Activated naive CD8-positive, alpha-beta T cell treated with anti-CD3 and anti-CD28 coated beads for 36 hours (primary cell): ENCODE measurements at places on chromosomes 6 and 20.
A peak's percentile ranks its signal among the peaks of the same experiment; 100 is the strongest.

GRCh38 chr6:79335133-79335674, 100.7 kb upstream of the HMGN3 start:
- H3K27me3 ChIP-seq = peaks cover 47% of the 10 kb centered on the region
- peak overlapping the region; percentile 56 for H3K27ac ChIP-seq
- no peaks in the 10 kb centered on the region for H3K36me3 ChIP-seq
- peak; percentile 12 for DNase-seq
- H3K4me3 ChIP-seq = no peak overlapping the region
- H3K4me1 ChIP-seq = peaks cover 40% of the 10 kb centered on the region

DNA sequence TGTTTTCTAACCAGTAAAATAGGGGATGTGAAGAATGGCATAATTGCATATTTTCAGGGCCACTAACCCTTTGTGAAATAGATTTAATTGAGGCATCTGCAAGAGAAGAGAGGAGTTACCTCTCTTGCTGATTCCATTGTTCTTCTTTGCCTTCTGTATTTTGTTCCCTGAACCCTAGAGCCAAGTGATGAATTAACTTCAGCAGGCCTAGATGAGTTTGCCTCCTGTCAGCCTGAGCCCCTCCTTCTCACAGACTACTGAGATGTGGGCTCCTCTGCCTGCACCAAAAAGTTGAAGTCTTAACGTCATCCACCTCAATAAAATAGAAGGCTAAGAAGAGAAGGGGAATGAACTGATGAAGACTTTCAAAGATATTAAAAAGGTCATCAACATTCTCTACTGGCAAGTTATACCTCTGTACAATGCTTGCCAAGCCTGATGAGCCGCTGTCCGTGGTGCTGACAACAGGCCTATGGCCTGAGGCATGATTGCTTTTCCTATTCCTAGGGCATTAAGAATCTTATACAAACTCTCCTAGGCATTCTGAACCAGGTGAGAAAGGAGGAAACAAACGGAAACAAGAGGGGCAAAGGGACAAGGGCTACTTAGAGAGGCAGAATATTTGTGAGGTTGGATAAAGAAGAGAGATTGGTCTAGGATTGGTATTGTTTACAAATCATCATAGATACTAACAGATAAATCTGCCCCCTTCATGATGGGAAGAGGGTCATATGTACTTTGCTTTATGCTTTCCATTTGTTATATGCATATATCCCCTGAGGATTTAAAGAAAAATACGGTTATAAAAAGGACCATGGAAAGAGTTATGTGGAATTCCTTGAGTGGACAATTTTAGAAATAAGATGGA, 46.8 kb downstream of the CD24 start:
- H3K4me1 ChIP-seq = no peaks in the 10 kb centered on the region
- no peak overlapping the region for H3K4me3 ChIP-seq

DNA sequence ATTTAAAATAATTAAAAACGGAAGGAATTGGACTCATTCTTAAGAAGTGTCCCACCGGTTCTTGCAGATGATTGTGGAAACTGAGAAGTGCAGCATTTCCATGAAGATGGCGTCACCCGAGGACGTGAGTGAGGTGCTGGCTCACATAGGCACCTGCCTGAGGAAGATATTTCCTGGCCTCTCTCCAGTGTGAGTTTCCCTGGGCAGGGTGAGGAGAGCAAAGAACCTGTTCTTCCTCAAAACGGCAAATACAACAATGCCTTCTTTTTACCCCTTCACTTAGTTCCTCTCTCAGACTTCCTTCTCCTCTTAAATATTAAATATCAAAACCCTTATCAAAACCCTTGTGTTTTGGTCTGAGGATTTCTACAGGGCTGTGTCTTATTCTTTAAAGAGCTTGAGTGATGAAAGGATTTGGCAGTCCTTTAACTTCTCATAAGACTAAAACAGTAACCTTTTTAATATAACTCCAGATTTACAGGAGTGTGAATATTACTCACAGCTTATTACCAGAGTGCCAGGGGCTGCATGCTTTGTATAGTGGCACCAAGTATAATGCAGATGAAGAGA, 156.3 kb downstream of the CARMIL1 start:
- DNase-seq = no peak
- peaks cover 6% of the 10 kb centered on the region for H3K36me3 ChIP-seq
- no peak overlapping the region for H3K27ac ChIP-seq
- peaks cover 11% of the 10 kb centered on the region for H3K4me1 ChIP-seq

DNA sequence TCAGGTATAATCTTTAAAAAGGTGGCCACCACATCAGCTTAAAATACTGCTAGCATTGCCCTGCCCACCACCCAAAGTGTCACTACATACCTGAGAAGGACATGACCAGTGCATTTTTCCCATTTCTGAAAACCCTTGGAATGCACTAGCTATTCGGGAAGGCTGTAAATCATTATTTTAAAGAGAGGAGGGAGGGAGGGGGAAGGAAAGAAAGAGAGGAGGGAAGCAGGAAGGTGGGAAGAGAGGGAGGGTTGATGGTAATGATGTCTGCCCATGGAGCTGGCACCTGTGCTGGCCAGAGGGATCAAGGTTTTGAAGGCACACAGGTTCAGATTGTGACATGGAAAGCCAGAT, 32.4 kb downstream of the VAPB start:
- H3K36me3 ChIP-seq = peaks cover 37% of the 10 kb centered on the region
- H3K27ac ChIP-seq = no peak overlapping the region
- H3K4me1 ChIP-seq = peaks cover 18% of the 10 kb centered on the region
- H3K4me3 ChIP-seq = no peak overlapping the region
- no peaks in the 10 kb centered on the region for H3K27me3 ChIP-seq
- DNase-seq = no peak

DNA sequence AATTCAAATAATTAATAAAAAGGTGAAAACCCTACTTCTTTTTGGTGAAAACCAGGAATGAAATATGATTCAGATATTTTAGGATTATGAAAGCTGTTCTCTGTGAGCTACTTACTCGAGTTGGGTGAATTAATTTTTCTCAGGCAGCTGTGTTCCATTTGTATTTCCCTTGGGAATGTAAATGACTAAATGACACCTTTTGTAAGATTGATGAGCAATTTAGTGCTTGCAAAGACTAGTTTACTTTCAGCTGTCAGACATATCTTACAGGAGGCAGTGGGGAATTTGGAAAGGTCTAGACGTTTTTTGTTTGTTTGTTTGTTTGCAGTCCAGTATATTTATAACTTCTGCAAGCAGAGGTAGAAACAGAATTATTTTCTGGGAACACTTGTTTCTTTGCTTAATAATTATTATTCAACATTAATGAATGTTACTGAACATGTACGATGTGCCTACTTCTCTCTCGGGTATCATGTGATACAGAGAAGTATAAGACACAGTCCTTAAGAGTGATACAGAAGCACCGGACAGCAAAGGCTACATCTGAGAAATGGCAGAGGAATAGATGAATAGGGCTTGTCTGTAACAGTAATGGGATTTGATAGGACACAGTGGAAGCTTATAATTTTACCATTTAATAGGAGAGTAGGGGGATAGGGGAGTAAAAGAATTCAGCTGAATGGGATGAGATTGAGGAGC, 91.3 kb downstream of the AKAP7 start:
- no peak for DNase-seq
- H3K4me3 ChIP-seq = no peak overlapping the region
- H3K27ac ChIP-seq = no peak overlapping the region
- no peaks in the 10 kb centered on the region for H3K27me3 ChIP-seq

DNA sequence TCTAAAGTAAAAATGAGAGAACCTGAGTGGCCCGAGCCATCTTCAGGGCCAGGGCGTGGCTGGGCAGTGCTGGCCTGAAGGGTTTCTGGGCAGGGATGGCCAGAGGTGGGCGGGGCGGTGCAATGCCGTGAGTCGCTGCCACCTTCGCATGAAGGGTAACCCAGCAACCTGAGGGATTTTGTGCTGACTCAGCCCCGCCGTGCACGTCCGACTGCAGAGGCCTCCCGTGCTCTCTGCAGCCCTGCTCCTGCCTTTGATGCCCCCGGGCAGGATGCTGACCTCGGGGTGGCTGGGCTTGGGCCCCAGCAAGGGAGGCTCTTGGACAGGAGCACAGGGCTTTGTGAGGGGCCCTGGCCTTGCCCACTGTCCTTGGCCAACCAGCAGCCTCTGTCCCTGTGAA, 81.7 kb upstream of the GATA5 start:
- DNase-seq = no peak
- H3K4me1 ChIP-seq = peaks cover 7% of the 10 kb centered on the region
- no peak overlapping the region for H3K27ac ChIP-seq
